ENCODE measurements at places on chromosomes 7 and 10. TPM values are rescaled to one million over a fixed set of nuclear protein-coding genes. Genes with fewer than 3 reads are reported as not detected.

TFPI2 gene
- polyA plus RNA-seq = 87.3 TPM

DNA sequence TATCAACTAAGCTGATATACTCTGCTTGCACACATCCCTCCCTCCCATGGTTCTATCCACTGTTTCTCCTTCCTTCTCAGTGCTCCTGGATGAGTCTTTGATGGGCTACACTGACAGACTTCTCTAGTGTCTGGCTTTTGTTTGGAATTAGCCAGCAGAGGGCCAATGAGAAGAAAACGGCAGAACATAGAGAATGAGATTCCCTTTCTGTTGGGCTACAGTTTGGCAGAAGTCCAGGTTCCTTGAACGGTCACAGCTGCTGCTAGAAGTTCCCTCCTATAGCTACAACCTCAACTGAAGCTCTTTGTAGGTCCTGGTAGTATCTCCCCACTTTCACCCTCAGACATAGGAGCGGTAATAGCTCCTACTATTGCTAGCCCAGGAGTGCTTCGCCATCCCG, 251.1 kb upstream of the LRRN3 start:
- DNase-seq = peak; percentile 57

- DNase-seq = no peak
These were observed 127.2 kb downstream of the CUX1 start for GRCh38 chr7:101944611-101945010.

PDE6C gene
- 0.15 TPM for polyA plus RNA-seq

DNA sequence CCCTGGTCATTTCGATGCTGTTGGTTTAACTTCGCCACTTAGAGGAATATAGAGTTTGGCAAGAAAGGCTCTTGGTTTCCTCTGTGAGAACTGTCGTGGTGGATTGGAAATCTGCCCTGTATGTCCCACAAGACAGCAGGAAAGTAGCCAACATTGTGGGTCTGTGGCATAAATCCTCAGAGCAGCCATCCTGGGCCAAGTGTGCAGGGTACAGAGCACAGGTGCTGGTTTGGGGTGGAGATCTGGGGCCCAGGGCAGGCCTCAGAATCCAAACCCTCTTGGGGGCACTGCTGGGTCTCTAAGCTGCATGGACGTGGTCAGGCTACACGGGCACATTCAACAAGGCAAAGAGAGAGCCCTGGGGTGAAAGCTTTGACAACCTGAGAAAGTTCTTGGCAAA, 39.2 kb upstream of the TMEM273 start:
- DNase-seq = no peak

GRCh38 chr10:43806831-43807640, 158.4 kb upstream of the ZNF32 start:
- DNase-seq = no peak

- peak; percentile 47 for DNase-seq
These were observed 1.4 kb downstream of the PARD3 start for GRCh38 chr10:34813626-34814222.

DNA sequence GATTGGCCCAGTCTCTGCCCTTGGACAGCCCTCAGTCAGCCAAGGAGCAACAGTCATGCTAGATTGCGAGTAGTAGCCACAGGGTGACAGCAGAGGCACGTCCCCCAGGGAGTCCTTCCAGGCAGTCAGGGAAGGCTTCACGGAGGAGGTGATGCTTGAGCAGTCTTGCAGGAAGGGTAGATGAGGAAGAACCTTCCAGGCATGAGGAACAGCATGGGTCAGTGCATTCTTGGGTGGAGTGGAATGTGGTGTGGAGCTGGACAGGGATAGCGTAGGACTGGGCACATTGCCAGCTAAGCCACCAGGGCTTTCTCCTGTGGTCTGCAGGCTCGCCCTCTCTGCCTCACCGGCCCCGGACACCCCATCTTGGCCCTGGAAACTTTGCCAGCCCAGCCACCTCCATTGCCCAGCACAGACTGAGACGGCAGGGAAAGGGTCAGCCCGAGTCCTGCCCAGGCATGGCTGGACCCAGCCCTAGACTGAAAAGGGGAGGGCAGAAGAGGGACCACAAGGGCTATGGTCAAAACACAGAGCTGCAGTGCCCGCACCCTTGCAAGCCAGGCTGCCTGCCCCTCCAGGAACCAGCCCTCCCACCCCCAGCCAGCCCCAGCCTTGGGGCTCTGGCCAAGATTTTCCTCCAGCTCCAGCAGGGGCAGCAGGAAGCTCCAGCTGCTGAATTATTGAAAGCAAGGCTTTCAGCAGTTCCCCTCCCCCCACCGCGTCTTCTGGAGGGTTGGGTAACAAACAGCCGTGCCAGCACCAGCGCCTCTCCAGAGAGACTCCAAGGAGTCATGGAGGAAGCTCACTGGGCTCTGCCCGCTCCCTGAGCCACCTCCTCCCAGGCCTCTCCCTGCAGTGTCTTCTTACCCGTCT, 18.7 kb downstream of the SRRM3 start:
- DNase-seq = peak; percentile 71

GIMAP4 gene
- not detected for polyA plus RNA-seq

GRCh38 chr7:33114976-33115375, 5.8 kb upstream of the RP9 start:
- DNase-seq = no peak

DNA sequence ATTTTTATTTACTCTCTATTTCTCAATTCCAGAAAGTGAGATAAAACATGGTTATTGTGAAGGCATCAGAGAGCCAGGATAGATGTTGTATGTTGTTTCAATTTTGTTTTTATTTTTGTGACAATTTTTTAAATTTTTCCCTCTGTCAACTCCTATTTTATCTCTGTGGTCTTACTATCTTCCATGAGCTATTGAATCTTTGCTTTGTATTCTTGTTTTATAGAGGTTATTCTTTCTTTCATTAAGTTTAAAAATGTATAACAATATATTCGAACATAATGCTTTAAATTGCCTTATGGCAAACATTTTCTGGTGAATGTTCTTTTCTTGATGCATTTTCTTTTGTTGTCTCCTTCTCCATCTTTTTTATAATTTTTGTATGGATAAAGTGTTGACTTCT, 78.4 kb downstream of the POU6F2 start:
- DNase-seq = no peak

DNA sequence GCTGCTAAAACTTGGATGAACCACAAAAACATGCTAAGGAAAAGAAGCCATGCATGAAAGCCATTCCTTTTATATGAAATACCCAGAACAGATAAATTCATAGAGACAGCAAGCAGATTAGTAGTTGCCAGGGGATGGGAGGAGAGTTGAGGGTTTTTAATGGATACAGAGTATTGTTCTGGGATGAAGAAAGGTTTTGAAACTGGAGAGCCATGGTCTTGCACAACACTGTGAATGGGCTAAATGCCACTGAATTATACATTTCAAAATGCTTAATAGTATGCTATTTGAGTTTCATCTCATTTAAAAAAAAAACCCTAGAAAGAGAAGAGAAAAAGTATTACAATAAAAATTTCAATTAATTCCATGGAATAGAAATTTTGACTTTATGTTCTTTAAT, 154.3 kb downstream of the GNAT3 start:
- DNase-seq = no peak

GRCh38 chr10:34791947-34792346, 23.1 kb downstream of the PARD3 start:
- no peak for DNase-seq

DNA sequence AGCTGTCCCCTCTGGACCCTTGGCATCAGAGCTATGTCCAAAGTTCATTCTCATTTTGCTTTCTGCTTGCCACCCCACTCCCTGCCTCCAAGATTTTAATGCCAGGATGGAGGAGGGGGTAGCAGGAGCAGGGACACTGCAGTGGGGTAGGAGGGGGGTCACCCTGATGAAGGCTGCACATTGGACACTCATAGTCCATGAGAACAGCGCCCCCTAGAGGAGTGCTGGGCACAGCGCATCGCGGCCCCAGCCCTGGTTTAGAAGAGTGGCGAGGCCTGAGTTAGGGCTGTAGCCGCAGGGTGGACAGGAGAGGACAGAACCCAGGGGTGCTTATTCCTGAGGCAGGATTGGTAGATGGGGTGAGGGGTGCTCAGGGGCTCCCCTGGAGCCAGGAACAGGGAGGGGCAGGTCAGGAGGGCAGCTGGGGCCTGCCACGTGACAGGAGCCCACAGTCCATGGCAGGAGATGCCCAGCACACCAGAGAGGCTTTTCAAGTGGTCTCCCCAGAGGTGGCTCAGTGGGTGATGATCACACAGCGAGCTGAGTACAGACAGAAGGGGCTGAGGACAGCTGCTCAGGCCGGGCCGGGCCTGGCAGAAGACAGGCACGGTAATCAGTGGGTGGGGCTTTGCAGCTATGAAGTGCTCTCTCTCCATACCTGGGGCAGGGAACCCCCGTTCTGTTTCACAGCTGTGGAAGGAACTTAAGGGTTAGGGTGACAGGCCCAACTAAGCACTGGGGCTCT, 71.4 kb downstream of the NEURL1 start:
- DNase-seq = peak; percentile 49

GRCh38 chr7:112212571-112212970, 6.1 kb downstream of the ZNF277 start:
- DNase-seq = no peak

TMEM139 gene
- 9.1 TPM for polyA plus RNA-seq

DNA sequence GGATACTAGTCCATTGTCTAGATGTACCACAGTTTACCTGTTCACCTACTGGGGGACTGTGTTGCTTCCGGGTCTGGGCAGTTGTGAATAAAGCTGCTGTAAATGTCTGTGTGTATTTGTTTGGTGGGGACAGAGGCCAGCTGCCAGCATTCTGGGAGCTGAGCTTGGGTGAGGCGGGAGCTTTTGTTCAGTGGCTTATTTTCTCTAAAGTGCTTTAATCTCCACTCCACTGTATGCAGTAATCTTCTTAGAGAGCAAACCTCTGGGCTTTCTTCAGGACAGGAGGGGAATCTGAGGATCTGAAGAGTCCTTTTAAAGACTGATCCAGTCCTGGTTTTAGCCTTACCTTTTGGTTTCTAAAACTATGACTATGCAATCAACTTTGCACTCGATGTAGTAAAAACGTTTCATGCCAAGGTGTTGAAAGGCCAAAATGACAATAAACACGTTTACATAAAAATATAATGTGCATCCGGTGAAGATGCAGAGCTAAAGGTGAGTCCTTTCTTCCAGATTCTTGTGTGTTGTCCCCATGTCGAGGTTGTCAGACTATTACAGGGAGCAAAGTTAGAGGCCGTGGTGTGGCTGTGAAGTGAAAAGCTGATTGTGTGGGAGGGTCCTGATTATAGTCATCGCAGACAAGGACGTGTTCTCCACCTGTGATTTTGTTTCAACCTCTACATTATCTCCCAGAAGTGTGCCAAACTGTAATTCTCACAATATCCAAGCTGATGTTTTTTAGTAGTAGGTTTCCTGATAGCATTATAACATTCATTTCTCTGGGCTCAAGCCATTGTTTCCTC, 279.8 kb downstream of the CAMK1D start:
- DNase-seq = peak; percentile 41

DNA sequence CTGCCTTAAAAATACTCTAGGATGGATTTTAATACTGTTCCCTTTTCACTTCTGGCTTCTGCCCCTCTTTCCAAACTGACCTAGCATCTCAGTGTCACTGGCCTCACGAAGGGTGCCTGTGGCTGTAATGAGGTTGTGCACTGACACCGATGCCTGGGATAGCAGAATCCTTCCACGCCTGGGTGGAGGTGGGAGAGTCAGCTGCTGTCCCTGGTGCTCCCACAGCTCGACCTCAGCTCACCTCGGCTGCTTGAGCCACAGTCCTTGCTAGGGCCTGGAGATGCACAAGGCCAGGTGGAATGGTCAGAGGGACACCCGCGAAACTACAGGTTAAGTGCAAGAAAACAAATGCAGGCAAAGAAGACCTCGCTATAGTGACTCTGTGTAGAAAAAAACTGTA, 123.4 kb upstream of the ACBD5 start:
- DNase-seq = no peak

HECW1 gene
- polyA plus RNA-seq = 4.0 TPM

- DNase-seq = no peak
These were observed 25.6 kb downstream of the KCNH2 start for GRCh38 chr7:150952331-150953050.

FAM204A gene
- polyA plus RNA-seq = 56.6 TPM

NUP42 gene
- 21.9 TPM for polyA plus RNA-seq

Data from hepatocyte (in vitro differentiated cells).